Activated T-helper 2 cell treated with anti-CD3 and anti-CD28 coated beads, Interferon-gamma antibody, Interleukin-2, Interleukin-4, amounts not matched to agents 10 μg/mL and 5 μg/mL and 100 μg/mL, durations not matched to agents 14 hours and 24 hours and 36 hours (primary cell): ENCODE measurements at places on chromosomes 16 and 17. TPM values are rescaled to one million over a fixed set of nuclear protein-coding genes. Genes with fewer than 3 reads are reported as not detected.

DNA sequence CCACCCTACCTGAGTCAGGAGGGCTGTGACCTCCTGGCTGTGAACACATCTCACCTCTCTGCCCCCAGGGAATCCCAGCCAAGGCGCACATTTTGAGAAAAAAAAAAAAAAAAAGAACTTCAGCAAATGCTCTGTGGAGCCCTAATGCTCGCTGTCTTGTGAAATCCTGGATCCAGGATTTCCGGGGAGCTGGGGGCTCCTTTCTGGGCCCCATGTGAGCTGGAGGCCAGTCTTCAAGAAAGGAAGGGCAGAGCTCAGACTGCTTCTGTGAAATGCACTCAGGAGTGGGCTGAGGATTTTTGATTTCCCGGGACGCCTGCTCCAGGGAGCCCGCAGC lies 36.0 kb upstream of the EMP2 start:
- no peak overlapping the region for H3K27ac ChIP-seq
- no peaks in the 10 kb centered on the region for H3K36me3 ChIP-seq
- H3K4me3 ChIP-seq, result no peak overlapping the region
- no peak for DNase-seq
- peaks cover 6% of the 10 kb centered on the region for H3K4me1 ChIP-seq

DNA sequence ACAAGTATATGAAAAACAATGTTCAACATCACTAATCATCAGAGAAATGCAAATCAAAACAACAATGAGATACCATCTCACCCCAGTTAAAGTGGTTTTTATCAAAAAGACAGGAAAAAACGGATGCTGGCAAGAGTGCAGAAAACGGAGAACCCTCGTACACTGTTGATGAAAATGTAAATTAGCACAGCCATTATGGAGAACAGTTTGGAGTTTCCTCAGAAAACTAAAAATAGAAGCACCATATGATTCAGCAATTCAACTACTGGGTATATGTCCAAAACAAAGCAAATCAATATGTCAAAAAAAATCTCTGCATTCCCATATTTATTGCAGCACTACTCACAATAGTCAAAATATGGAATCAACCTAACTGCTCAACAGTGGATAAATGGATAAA lies 50.1 kb upstream of the CES5A start:
- no peak overlapping the region for H3K27ac ChIP-seq
- no peaks in the 10 kb centered on the region for H3K36me3 ChIP-seq
- H3K4me3 ChIP-seq, result no peak overlapping the region
- no peak for DNase-seq

- no peak for DNase-seq
- H3K27ac ChIP-seq, result no peak overlapping the region
- H3K4me3 ChIP-seq, result no peak overlapping the region
These were observed 147.4 kb upstream of the TBX2 start for GRCh38 chr17:61251939-61252865.

- H3K4me3 ChIP-seq, result peak within 1 kb of the TSS; percentile 91
- H3K27me3 ChIP-seq, result no peaks in the 10 kb centered on the region
- H3K4me1 ChIP-seq, result peaks cover 48% of the 10 kb centered on the region
- peak; percentile 25 for DNase-seq
- peaks cover 29% of the 10 kb centered on the region for H3K36me3 ChIP-seq
These were observed at the start of gene LGALS9 for GRCh38 chr17:27630607-27631410. TSS of gene LGALS9 (plus strand) at chr17:27631188. CDS start at chr17:27631266, 78 bp downstream.

- H3K36me3 ChIP-seq, result no peaks in the 10 kb centered on the region
- H3K4me1 ChIP-seq, result peaks cover 4% of the 10 kb centered on the region
- no peak for DNase-seq
- H3K27me3 ChIP-seq, result no peaks in the 10 kb centered on the region
These were observed 188.9 kb downstream of the IRF8 start for GRCh38 chr16:86087896-86088230.

DNA sequence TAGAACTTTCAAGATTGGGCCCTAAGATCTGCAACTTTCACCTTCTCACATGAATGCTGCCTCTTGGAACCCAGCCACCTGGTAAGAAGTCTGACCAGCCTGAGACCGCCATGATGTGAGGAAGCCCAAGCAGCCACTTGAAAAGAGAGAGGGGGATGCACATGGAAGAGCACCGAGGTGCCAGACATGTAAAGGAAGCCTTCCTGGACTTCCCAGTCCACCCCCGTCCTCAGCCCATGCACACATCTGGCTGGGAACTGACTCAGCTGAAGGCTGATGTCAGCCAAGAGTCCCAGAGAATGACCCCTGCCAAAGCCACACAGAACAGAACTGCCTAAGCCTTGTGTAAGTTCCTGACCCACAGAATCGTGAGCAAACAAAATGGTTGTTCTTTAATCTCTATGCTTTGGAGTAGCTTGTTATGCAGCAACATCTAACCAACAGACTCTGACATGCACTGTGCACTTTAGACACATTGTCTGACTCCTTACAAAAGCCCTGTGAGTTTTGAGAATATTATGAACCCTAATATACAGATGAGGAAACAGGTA lies 86.7 kb downstream of the RMI2 start:
- no peaks in the 10 kb centered on the region for H3K36me3 ChIP-seq
- H3K4me3 ChIP-seq, result no peak overlapping the region
- no peak overlapping the region for H3K27ac ChIP-seq
- DNase-seq, result no peak
- H3K27me3 ChIP-seq, result peaks cover 3% of the 10 kb centered on the region

The MT1A gene
- 7.6 and 8.3 TPM in 2 replicates for total RNA-seq

The KCNJ18 gene
- not detected in 2 replicates for total RNA-seq

DNA sequence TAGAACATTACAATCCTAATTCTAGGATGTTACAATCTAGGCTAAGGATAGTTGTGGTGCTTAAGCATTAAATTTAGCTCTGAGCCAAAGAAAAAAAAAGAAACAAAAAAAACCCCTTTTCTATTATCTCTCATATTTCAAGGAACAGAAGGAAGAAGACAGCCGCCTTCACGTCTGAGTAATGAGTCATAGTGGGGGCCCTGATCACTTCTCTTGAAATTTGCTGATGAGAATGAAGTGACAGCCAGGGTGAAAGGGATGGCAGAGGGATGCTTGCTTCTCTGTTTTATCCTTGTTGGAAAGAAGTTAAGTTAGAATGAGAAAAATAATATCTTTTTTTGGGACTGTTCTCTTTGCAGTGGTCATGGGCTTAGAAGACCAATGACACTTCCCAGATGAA lies 82.6 kb upstream of the MPHOSPH6 start:
- H3K4me3 ChIP-seq, result no peak overlapping the region
- peaks cover 6% of the 10 kb centered on the region for H3K4me1 ChIP-seq
- no peak for DNase-seq
- H3K36me3 ChIP-seq, result no peaks in the 10 kb centered on the region

DNA sequence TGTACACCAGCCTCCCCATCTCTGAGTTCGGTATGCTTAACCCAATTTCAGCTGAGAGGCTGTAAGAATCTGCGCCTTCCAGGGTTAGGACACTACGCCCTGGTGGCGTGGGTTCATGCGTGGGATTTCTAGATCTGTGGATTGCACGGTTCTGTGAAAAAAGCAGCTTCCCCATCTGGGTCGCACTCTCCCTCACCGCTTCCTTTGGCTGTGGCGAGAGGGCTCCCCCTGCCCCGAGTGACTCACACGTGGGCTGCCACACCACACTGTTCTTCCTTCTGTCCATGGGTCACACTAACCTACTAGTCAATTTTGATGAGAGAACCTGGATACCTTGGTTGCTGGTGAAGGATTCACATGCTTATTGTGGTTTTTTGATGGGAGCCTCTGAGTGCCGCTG lies 256.0 kb upstream of the MAF start:
- no peak for DNase-seq
- H3K4me1 ChIP-seq, result peaks cover 6% of the 10 kb centered on the region
- no peak overlapping the region for H3K4me3 ChIP-seq
- H3K27me3 ChIP-seq, result peaks cover 7% of the 10 kb centered on the region

GRCh38 chr16:78773291-78773702 lies 673.8 kb downstream of the WWOX start:
- H3K27me3 ChIP-seq, result peaks cover 7% of the 10 kb centered on the region
- H3K4me1 ChIP-seq, result peaks cover 54% of the 10 kb centered on the region
- DNase-seq, result no peak
- H3K36me3 ChIP-seq, result peaks cover 4% of the 10 kb centered on the region
- no peak overlapping the region for H3K4me3 ChIP-seq

DNA sequence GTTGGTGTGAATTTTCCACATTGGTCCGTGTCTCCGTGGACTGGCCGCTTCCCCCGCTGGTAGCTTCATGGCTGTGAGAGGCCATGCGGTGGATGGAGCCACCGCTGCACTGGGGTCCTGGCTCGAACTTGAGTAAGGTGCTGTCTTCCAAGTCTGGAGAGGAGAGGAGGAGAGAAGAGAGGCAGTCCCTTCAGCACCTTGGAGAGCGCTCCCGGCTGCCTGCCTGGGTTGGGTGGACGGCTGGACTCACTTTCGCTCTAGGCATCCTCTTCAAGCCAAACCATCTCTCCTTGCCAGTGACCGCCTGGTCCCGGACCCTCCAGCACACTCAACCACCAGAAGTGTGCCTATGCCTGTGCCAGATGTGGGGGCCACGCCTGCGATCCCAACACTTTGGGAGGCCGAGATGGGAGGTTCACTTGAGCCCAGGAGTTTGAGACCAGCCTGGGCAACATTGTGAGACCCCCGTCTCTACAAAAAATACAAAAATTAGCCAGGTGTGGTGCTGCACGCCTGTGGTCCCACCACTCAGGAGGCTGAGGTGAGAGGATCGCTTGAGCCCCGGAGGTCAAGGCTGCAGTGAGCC lies 6.2 kb downstream of the JPH3 start:
- no peaks in the 10 kb centered on the region for H3K4me1 ChIP-seq
- no peak overlapping the region for H3K27ac ChIP-seq
- H3K36me3 ChIP-seq, result no peaks in the 10 kb centered on the region

DNA sequence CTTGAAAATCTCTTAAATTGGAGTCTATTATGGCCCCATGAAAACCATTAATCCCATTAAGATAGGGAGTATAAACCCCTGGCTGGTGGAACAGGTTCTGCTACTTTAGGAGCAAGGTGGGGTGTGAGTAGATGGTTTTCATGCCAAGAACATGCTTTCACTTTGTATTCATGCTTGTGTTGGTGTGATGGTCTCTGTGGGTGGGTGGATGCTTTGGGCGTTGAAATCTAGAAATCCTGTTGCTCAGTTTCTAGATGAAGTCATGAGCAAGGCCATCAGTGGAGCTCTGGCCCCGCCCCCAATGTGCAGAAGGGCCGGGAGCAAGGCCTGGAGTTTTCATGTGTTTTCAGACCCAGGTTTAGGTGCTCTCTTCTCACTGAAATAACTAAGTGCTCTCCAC lies 20.1 kb downstream of the PLD6 start:
- peaks cover 61% of the 10 kb centered on the region for H3K36me3 ChIP-seq
- H3K4me1 ChIP-seq, result peaks cover 56% of the 10 kb centered on the region
- H3K27me3 ChIP-seq, result no peaks in the 10 kb centered on the region

- no peak overlapping the region for H3K27ac ChIP-seq
- H3K4me3 ChIP-seq, result no peak overlapping the region
- H3K27me3 ChIP-seq, result no peaks in the 10 kb centered on the region
- H3K4me1 ChIP-seq, result peaks cover 1% of the 10 kb centered on the region
These were observed 19.9 kb upstream of the RSL1D1 start for GRCh38 chr16:11871193-11871592.

GRCh38 chr16:26598061-26598460 lies 468.7 kb upstream of the C16orf82 start:
- peaks cover 76% of the 10 kb centered on the region for H3K4me1 ChIP-seq
- peak; percentile 82 for DNase-seq
- H3K27ac ChIP-seq, result peak overlapping the region; percentile 94
- peak overlapping the region; percentile 51 for H3K4me3 ChIP-seq

DNA sequence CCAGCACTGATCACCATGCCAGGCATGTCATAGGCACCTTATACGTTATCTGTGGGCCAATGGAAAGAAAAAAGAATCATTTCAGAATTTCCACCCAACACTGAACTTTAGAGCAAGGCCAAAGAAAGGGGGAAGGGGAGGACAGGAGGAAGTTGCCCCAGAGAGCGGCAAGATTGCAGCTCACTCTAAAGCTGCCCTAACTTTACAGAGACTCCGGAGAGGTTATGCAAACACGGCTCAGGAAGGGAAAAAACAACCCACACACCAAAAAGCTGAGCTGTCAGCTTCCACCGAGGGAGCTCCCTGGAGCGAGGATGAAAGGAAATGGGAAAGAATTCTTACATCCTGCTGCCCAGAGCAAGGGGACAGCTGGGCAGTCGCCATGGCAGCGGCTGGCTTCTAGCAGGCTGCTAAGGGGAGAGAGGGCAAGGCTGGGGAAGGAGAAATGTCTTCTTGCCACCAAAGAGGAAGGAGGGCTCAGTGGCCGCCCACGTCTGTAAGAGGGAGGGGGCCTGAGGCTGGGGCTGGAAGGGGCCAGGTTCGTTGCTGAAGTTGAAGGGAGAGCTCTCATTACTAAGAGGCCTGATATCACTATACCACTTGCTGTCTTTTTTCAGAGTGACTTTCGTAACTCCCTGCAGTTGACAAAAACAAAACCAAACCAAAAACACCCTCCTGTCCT lies 18.2 kb downstream of the COTL1 start:
- H3K4me3 ChIP-seq, result peak overlapping the region; percentile 78
- DNase-seq, result peak; percentile 55
- H3K27me3 ChIP-seq, result no peaks in the 10 kb centered on the region
- H3K27ac ChIP-seq, result peak overlapping the region; percentile 97
- peaks cover 65% of the 10 kb centered on the region for H3K36me3 ChIP-seq

DNA sequence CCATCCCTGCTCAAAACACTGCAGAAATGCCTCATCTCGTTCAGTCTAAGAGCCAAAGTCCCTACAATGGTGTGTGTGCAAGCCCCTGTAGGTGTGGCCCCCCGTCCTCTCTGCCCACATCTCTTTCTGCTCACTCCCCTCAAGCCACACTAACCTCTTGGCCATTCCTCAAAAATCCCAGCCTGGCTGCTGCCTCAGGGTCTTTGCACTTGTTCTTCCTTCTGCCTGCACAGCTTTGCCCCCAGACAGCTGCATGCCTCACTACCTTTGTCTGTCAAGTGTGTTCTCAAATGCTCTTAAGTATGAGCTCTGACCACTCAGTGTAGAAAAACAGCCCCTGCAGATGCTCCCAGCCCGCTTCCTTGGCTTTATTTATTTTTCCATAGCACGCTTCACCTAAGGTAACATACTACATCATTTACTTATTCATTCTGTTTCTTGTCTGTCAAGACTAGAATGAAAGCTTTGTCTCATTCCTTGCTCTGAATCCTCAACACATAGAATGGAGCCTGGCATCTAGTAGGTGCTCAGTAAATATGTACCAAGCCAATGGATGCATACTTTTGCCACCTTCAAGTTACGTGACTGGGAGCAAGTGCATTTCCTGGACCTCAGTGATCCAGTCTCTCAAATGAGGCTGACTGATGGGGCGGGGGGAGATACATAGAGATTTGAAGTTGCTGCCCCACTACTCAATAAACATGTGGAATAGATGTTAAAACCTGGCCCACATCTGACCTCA lies 38.1 kb downstream of the RAI1 start:
- H3K4me3 ChIP-seq, result no peak overlapping the region
- peaks cover 30% of the 10 kb centered on the region for H3K27me3 ChIP-seq
- DNase-seq, result no peak
- H3K4me1 ChIP-seq, result peaks cover 30% of the 10 kb centered on the region
- no peak overlapping the region for H3K27ac ChIP-seq
- peaks cover 12% of the 10 kb centered on the region for H3K36me3 ChIP-seq

The DDX5 gene
- 899 and 902 TPM in 2 replicates for total RNA-seq

DNA sequence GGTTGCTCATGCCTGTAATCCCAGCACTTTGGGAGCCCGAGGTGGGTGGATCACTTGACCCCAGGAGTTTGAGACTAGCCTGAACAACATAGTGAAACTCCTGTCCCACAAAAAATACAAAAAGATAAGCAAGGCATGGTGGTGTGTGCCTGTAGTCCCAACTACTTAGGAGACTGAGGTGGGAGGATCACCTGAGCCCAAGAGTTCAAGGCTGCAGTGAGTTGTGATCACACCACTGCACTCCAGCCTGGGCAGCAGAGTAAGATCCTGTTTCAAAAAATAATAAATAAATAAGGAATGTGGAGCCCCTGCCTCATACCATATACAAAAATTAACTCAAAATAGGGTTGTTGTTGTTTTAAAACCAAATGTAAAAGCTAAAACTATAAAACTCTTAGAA lies 26.2 kb upstream of the CORO1A start:
- no peak overlapping the region for H3K4me3 ChIP-seq
- H3K4me1 ChIP-seq, result no peaks in the 10 kb centered on the region
- no peaks in the 10 kb centered on the region for H3K36me3 ChIP-seq
- H3K27me3 ChIP-seq, result no peaks in the 10 kb centered on the region
- no peak for DNase-seq
- no peak overlapping the region for H3K27ac ChIP-seq
